ENCODE measurements at places on chromosomes 2 and 18. TPM values are rescaled to one million over a fixed set of nuclear protein-coding genes. Genes with fewer than 3 reads are reported as not detected.

DNA sequence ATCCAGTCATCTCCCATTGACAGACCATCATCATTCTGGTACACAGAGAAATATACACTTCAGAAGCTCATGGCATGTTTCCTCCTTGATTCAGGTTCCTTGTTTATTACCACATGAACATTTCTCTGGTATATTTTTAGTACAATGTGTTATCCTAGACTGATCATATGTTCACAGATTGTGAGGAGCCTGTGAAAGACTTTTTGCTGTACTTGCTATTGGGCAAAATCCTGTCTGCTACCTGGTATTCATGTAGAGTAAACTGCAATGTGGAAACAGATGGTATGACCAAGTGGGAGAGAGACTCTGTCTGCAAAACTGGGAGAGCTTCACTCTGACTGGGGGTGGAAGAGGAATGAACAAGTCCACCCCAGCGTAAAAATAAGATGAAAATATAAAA is 657.2 kb downstream of the IRS1 start:
- DNase-seq, result no peak

- DNase-seq, result no peak
Observed at GRCh38 chr2:238430781-238431180, 4.1 kb downstream of the ASB1 start.

- DNase-seq, result no peak
Observed at GRCh38 chr18:2641638-2642037, 13.9 kb upstream of the SMCHD1 start.

DNA sequence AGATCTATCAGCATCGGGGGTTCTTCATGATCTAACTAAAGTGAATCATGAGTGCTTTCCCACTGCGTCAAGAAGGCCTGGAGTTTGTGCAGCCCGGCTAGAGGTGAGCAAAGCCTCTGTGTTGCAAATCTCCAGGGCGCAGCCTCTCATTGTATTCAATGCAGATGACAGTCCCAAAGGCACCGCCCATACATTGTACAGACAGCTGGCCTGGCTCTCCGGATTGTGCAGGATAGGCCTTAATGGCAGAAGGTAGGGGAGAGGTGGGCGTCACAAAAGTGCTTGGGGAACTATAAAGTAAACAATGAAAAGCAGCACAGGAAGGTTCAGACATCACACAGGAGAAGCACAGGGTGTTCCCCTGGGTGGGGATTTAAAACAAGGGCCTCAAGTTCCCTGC is 907 bp upstream of the GYPC start:
- no peak for DNase-seq

- DNase-seq, result no peak
Observed at GRCh38 chr2:130756874-130757668, 1.7 kb downstream of the AMER3 start.

DNA sequence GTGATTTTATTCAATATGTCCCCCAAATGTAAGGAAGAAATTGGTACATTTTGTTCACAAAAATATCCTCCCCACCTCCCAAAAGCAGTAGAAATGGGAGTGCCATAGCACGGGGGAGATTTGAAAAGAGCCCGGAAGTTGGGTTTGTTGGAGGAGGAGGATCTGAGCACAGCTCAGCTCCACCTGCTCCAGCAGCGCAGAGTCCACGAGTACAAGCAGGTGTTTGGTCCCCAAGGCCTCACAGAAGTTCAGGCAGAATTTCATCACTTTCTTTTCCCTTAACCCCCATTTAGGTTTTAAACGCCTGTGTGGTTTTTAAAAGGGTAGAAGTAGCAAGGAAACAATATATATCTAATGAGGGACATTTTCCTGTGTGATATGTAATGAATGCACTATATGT is 56.0 kb downstream of the TRAPPC12 start:
- DNase-seq, result no peak

GRCh38 chr2:9535177-9535576 is 20.5 kb downstream of the ADAM17 start:
- no peak for DNase-seq

DNA sequence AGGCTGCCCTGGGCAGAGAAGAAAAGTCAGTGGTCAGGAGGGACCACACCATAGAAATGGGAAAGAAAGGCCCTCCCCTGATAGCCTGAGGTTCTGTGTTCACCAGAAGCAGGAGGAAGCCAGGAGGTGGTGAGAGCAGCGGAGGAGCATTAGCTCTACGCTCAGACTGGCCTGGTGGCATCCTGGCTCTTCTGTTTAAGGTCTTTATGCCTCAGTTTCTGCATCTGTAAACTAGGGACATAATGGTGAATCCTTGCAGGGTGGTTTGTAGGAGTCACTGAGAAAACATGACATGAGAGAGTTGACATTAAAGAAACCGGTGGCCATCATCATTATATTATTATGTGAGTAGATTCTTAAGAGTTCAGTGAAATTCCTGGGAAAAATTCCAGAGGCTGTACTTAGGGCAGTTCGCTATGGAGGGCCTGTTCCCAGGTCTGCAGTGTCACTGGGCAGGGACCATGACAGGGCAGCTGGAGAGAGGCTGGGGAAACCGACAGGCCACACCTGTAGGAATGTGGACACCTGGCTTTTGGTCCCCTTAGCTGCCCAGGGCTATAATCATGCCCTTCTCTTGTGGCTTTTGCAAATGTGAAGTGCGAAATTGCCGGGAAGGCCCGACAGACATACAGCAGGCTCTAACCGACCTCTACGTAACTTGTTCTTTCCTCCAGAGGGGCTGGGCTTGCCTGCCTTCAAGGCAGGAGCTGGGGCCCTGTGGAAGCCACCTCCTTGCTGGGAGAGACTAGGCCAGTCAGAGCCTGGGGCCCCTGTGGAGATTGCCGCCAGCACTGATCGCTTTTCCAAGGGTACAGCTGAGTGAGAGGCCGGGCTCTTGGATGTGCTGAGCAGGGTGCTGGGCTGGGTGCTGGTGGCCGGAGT is 31.0 kb downstream of the GLI2 start:
- no peak for DNase-seq

- no peak for DNase-seq
Observed at GRCh38 chr2:162174746-162175145, 22.7 kb upstream of the GCG start.

DNA sequence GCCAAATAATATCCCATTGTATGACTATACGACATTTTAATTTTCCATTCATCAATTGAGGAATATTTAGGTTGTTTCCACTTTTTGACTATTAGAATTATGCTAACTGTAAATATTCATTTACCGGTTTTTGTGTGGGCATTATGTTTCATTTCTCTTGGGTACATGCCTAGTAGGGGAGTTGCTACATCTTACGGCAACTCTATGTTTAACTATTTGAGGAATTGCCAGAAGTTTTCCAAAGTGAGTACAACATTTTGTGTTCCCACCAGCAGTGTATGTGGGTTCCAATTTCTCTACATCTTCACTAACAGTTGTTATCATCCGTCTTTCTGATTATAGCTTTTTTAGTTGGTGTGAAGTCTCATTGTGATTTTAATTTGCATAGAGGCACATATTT is 1.6 kb upstream of the KDSR start:
- DNase-seq, result no peak

- DNase-seq, result no peak
Observed at GRCh38 chr2:139916822-139917221, 1136.6 kb upstream of the NXPH2 start.

DNA sequence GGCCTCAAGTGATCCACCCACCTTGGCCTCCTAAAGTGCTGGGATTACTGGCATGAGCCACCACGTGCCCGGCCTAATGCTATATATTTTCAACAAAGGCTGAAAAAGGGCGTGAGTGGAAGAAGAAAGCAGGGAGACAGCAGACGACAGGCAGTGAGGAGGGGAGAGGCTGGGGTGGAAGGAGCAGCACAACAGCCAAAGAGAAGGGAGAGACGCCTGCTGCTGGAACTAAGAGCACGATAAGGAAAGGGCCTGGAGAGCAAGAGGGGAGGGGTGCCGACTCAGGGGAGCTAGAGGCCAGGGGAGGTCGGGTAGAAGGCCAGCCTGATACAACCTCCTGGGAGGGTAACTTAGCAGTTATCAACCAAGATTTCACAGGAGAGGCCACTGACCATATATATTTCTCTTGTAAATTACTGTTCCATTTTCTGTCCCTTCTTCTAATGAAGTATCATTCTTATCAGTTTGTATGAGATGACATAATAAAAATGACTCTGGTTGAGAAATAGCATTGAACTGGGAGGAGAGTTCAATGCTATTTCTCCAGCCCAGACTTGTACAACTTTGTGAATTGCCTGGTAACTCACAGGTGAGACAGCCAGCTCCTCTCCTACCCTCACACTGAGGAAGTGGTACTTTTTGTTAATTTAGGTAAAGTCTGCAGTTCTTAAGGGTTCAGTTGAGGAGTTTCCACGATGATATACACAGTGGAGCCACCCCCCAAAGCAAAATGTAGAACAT is 5.8 kb upstream of the RNU4ATAC start:
- DNase-seq, result no peak

DNA sequence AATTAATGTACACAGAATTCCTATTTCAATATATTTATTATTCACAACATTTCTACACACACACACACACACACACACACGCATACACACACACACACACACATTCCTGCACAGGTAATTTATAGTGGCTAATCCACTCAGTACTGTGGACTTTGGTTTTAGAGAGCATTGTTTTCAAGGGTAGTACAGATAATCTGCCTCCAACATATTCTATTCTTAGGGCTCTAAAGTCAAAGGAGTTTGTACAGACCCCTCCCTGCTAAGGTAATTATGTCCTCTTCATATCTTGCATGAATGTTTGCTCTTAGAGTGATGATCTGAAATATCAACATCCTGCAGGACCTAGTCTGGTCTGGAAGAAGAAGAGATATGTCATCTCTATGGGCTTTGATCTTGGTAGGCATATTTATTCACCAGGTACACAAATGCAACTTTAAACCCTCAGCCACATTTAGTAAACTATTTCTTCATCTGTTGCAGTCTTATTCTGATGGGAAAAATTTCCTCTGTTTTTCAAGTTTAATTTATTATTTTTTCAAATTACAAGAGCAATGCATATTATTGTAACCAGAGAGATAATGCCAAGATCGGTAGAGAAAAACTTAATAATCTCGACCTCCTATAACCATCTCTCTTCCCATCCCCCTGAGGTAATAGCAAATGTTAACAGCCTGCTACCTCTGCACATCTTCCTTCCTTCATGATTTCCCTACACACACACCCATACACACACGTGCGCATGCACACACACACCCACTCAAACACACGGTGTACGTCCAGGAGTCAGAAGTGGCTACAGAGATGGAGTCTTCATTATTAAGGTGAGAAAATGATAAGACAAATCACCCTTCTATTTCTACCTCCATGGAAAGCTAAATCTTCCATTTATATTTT is 18.3 kb upstream of the POLE4 start:
- DNase-seq, result no peak

- DNase-seq, result no peak
Observed at GRCh38 chr2:121247534-121247933, 37.5 kb downstream of the TFCP2L1 start.

DNA sequence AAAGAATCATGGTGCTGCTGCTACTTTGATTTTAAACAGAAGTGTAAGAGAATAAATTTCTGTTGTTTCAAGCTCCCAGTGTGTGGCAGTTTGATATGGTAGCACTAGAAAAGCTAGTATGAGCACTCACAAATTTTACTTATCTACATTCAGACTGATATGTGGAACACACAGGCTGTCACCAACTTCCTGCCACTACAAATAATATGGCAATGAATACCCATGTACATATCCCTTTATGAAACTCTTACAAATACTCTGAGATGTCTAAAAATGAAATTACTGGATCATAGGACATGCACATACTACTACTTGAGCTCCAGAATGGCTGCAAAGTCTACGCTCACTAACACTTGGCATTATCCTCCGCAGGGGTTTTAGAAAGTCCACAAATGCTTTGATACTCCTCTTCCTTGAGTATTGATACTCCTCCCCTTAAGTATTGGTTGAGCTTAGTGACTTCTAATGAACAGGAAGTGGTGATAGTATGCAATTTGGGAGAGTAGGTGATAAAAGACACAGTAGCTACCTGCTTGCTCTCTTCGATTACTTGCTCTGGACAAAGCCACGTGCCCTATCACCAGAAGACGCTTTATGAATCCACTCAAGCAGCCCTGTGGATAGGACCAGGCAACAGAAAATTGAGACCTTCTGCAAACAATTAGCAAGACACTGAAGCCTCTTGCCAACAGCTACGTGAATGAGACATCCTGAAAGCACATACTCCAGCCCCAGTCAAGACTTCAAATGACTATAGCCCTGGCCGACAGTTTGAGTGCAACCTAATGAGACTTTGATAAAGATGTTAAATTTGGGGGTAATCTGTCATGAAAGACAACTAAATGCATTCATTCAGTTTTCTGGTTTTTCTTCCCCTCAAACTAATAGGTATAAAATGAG is 35.4 kb downstream of the FBXO11 start:
- DNase-seq, result no peak

Gene APOB
- total RNA-seq, result not detected

Gene MYL1
- total RNA-seq, result 0.34 TPM

Gene RESP18
- total RNA-seq, result not detected

Gene ONECUT2
- total RNA-seq, result under 0.01 TPM

Gene UGT1A4
- total RNA-seq, result not detected

Gene OSBPL1A
- 19.2 TPM for total RNA-seq

Gene ANKRD53
- total RNA-seq, result 0.11 TPM

Gene ALPG
- total RNA-seq, result not detected

Gene ASXL2
- total RNA-seq, result 8.7 TPM

All from LHCN-M2 (cell line).